Stimulated activated CD4-positive, alpha-beta T cell treated with anti-CD3 and anti-CD28 coated beads, Interleukin-1b, Interleukin-23, amount 100 ng/mL, for 1 hour (primary cell): ENCODE measurements at places on chromosomes 7 and 10.

DNA sequence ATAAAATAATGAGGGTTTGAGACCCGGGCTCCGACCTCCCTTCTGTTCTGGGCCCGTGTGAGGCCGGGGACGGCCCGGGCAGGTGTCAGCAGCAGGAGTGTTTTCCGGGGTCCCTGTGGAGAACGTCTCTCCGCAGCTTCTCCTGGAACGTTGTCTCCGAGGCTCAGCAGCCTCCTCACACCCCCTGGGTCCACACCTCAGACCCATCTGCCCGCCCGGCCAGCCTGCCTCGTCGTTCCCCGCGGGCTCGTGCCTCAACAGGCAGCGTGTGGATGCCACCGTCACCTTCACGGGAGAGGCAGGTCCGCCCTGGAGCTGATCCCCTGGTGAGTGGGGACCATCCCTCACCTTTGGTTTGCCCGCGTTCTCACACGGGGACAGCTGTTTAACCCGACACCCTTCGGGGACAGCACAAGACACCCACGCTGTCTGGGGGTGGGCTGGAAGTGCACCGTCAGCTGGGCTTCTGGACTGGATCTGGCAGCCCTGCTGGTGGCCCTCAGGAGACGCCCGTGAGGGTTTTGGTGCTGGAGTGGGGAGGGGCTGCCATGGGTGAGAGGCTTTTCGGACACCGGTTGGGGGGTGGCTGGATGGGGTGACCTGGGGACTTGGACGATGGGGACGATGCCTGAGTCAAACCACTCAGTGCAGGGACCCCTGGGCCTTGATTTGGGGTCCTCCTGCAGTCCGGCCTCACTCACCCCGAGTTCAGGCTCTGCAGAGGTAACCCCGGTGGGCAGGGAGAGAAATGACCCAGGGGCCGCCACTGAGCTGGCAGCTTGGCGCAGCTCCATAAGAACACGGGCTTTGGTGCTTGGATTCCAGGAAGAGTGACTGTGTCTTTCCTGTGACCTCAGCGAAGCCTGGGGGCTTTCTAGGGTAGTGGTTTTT, 131.7 kb downstream of the DNAJB6 start:
- no peak for DNase-seq

DNA sequence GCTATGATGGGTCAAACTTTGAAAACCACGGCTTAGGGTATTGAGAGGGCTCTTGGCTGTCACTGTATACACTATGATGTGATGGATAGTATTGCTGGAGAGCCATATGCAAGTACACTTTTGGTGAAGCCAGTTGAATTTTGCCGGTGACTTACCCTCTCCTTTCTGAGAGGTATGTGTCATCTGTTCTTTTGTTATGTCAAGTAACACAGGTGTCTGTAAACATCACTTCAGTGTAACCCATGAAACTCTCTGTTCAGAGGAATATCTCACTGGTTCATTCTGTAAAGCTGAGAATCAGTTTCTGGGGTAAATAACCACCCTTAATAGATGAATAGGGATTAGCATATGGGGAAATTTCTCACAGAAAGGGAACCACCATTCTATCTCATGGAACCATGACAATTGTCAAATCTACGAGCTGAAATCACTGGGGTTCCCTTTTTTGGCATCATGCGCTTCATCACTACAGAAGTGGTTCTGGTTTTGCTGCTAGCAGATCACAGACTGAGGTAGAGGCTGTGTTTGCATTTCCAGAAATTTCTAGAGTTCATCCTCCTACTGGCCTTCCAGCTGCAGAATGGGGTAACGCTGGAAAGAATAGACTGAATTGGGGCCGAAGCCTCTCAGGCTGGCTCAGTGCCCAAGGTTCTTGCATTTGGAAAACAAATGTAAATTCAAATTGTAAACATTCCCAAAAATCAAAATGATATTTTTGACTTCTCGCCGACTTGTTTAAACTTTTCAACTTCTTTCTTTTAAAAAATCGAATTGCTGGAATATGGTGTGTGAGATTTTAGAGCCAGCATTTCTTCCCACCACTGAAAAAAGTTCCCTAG, 83.3 kb upstream of the CREB5 start:
- DNase-seq, result no peak

DNA sequence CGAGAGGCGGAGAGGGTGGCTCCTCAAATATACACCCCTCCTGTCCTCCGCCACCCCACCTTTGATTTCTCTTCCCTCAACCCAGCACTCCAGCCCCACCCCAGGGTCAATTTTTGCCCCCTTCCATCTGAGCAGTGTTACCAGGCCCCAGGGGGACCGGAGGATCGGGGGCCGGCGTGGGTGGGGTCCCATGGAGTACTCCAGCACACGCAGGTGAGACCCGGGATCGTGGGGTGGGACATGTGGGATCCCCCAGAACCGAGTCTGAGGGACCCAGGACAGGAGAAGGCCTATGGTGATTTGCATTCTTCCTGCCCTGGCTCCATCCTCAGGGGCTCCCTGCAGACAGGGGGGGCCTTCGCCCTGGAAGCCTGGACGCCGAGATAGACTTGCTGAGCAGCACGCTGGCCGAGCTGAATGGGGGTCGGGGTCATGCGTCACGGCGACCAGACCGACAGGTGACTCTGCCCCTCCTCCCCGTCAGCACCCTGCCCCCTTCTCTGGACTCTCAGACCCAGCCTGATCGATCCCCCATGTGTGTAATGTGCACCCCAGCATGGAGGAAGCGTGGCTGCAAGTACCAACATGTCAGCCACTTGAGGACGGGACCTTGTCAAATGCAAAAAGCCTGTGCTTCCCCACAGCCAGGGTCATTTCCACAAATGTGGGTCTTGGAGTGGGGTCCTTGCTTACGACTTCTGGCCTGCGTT, 744 bp downstream of the TRIP6 start:
- DNase-seq, result no peak

DNA sequence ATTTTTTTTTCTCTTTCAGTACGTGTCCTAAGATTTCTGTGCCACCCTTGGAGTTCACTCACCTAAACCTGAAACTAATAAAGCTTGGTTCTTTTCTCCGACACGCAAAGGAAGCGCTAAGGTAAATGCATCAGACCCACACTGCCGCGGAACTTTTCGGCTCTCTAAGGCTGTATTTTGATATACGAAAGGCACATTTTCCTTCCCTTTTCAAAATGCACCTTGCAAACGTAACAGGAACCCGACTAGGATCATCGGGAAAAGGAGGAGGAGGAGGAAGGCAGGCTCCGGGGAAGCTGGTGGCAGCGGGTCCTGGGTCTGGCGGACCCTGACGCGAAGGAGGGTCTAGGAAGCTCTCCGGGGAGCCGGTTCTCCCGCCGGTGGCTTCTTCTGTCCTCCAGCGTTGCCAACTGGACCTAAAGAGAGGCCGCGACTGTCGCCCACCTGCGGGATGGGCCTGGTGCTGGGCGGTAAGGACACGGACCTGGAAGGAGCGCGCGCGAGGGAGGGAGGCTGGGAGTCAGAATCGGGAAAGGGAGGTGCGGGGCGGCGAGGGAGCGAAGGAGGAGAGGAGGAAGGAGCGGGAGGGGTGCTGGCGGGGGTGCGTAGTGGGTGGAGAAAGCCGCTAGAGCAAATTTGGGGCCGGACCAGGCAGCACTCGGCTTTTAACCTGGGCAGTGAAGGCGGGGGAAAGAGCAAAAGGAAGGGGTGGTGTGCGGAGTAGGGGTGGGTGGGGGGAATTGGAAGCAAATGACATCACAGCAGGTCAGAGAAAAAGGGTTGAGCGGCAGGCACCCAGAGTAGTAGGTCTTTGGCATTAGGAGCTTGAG, at the start of gene CFTR:
CFTR (plus strand) TSS at position 801 of the 830 bp plus-strand sequence. CDS start 70 bp downstream, outside the sequence.
- no peak for DNase-seq
